ENCODE measurements at places on chromosomes 1 and 21.
A peak's percentile ranks its signal among the peaks of the same experiment; 100 is the strongest.

DNA sequence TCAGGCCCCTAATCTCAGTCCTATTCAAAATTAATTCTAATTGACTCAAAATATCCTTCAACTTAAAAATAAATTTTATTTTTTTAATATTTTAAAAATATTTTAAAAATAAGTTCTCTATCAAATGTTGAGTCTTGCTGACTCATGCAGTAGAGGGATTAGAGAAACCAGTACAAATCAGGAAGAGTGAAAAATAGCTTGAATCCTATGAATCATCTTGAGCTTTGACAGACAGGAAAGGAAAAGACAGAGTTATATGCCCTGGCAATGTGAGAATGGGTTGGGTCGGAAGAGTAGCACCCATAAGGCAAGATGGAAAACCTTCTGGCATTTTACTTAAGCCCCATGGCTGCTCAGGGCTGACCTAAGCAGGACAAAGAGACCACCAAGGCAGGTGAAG, 346.6 kb upstream of the RUNX1 start:
- DNase-seq, result no peak

GRCh38 chr1:62637392-62638105, 40.2 kb downstream of the ANGPTL3 start:
- DNase-seq, result no peak

DNA sequence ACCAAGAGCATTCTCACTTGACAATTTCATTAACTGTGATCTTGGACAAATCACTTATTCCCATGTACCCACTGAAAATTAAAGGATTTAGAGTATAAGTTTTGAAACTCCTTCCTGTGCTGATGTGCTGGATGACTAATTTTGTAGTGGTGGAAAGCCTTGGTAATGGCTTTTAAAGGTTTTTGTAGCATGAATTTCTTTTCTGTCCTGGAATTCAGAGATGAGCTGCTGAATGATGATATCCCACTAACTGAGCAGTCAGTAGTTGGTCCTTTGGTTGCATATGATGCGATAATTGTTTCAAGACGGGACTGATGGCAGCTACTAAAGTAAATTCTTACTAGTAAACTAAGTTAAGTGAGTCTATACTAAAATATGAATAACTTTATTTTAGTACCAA, 5.2 kb downstream of the RPL5 start:
- DNase-seq, result no peak

DNA sequence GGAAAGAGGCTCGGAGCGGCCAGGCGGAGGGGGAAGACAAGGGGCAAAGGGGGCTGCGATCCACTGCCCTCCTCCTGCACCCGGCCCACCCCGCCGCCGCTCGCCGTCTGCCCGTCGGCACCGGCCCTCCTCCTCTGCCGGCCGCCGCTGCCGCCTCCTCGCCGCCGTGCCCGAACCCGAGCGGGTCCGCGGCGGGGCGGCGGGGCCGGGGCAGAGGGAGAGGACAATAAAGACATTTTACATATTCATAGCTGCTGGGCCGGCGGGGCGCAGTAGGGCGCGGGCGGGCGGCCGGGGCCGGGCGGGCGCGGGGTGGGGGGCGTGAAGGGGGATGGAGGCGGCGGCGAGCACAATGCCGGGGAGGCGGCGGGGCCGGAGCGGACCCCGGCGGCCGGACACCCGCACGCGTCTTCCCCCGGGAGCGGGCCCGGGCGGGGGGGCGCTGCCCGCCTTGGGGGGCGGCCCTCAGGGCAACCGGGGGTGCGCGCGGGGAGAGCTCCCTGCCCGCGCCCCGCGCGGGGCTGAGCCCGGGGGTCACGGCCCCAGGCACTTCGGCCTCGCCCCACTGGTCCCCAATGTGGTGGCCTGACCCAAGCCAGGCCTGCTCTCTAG, 546 bp downstream of the POU2F1 start:
- no peak for DNase-seq

- DNase-seq, result peak; percentile 65
These were observed 14.3 kb downstream of the GPR137B start for GRCh38 chr1:236156512-236157208.

DNA sequence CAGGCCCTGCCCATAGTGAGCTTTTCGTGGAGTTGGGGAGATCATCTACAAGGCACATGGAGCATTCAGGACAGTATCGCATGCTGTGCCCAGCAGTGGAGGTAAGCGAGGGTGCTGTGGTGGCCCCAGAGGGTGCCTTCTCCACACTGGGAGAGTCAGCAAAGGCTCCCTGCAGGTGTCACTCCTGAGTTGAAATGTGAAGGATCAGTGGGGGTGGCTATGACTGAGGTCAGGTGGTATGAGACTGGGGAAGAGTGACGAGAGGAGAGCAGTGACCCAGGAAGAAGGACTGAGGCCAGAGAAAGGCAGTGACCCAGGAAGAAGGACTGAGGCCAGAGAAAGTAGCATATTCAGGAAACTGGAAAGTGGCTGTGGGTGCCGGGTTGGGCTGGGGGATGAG, 53.0 kb downstream of the SPAG17 start:
- no peak for DNase-seq

GRCh38 chr1:226644541-226645176, 94.4 kb downstream of the ITPKB start:
- peak; percentile 31 for DNase-seq

DNA sequence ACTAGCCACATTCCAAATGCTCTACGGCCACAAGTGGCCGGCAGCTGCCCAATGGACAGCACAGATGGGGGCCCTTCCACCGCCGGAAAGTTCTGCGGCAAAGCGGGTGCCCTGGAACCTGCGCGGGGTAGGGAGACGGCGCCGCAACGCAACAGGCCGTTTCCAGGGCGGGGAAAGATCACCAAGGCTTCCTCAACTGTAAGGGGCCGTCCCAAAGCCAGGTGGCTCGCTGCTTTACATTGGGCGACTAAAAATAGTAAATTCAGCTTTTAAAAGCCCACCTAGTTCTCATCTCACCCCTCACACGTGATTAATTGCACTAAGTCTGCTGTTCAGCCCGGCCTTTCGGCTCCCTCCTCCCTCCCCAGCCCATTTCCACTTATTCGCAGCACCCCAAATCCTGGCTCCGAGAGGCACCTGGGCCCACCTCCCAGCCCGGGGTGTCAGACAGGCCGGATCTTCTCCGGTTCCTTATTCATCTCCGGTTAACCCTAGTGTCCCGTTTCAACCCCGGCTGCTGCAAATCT, 643 bp downstream of the CFAP298 start:
- DNase-seq, result peak; percentile 24

- no peak for DNase-seq
These were observed 32.4 kb upstream of the MYSM1 start for GRCh38 chr1:58732087-58732775.

GRCh38 chr1:37515185-37516034, 844 bp upstream of the MEAF6 start:
- no peak for DNase-seq

- DNase-seq, result no peak
These were observed 264.6 kb upstream of the RAB4A start for GRCh38 chr1:229006121-229006870.

GRCh38 chr1:16938351-16939321, 16.9 kb downstream of the CROCC start:
- no peak for DNase-seq

- DNase-seq, result no peak
These were observed 146.4 kb upstream of the BEND5 start for GRCh38 chr1:48923116-48923515.

GRCh38 chr1:25563330-25564215, 20.2 kb downstream of the LDLRAP1 start:
- DNase-seq, result no peak

DNA sequence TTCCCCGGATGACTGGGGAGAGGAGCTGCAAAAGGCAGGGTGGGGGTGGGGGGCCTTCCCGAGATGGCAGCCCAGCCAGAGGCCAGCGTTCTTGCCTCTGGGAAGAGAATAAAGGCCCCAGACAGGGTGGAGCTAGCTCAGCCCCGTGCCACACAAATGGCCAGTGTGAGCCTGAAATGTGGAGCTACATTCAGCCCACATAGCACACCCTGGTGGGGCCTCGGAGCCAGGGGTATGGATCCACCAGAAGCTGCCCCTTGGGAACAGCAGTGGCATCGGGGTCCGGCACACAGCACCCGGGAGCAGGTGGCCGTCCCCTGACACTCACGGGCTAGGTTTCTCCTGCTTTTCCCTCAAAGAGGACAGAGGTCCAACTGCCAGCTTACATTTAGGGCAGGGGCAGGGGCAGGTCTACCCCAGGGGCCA, 93.9 kb downstream of the PDE9A start:
- DNase-seq, result no peak

DNA sequence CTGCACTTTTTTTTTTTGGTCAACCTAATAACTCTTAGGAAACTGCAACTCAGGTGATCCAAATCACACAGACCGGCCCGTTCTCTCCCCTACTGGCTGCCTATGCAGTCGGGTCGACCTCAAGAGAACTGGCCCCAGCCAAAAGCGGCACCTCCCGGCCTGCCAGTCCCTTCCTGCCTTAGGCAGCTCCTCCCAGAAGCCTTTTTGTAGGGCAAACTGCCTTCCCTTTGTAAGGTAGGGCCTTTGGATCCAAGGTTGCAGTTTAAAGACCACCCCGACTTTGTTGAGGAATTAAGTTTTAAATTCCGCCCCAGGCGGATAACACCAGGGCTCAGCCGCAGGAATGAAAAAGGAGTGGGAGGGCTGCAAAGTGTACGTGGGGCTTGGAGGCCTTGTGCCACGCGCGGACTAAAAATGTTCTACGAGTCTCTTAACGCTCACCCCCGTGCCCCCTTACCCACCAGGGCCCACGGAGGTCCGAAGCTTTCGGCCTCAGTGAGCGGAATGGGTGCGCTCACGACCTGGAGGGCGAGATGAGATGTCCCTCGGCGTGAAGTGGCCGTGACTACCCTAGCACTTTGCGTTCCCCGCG, 642 bp upstream of the ST3GAL3 start:
- DNase-seq, result no peak

GRCh38 chr21:21401444-21401843, 403.2 kb downstream of the NCAM2 start:
- no peak for DNase-seq

DNA sequence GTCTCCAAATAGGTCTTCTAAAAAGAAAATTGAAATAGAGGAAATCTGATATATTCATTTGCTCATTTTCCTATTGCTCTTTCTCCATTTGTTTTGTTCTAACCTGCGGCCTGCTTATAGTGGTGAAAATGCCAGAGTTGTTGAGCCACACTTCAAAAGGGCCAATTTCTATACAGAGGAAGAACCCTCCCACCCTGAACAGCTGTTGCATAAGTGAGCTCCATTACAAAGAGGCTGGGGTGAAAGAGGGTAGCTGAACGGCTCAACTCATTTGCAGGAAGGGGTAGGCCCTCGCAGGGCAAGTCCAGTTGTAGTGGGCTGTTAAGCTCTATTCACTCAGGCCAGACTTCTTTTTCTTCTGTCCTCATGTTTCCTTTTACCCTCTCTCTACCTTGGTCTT, 8.8 kb downstream of the ADCY10 start:
- no peak for DNase-seq

DNA sequence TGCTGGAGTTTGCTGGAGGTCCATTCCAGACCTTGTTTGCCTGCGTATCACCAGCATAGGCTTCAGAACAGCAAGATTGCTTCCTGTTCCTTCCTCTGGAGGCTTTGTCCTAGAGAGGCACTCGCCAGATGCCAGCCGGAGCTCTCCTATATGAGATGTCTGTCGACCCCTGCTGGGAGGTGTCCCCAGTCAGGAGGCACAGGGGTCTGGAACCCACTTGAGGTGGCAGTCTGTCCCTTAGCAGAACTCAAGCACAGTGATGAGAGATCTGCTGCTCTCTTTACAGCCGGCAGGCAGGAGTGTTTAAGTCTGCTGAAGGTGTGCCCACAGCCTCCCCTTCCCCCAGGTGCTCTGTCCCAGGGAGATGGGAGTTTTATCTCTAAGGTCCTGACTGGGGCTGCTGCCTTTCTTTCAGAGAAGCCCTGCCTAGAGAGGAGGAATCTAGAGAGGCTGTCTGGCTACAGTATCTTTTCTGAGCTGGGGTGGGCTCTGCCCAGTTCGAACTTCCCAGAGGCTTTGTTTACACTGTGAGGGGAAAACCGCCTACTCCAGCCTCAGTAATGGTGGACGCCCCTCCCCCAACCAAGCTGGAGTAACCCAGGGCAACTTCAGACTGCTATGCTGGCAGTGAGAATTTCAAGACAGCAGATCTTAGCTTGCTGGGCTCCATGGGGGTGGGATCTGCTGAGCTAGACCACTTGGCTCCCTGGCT, 205.0 kb downstream of the GPR52 start:
- DNase-seq, result no peak

DNA sequence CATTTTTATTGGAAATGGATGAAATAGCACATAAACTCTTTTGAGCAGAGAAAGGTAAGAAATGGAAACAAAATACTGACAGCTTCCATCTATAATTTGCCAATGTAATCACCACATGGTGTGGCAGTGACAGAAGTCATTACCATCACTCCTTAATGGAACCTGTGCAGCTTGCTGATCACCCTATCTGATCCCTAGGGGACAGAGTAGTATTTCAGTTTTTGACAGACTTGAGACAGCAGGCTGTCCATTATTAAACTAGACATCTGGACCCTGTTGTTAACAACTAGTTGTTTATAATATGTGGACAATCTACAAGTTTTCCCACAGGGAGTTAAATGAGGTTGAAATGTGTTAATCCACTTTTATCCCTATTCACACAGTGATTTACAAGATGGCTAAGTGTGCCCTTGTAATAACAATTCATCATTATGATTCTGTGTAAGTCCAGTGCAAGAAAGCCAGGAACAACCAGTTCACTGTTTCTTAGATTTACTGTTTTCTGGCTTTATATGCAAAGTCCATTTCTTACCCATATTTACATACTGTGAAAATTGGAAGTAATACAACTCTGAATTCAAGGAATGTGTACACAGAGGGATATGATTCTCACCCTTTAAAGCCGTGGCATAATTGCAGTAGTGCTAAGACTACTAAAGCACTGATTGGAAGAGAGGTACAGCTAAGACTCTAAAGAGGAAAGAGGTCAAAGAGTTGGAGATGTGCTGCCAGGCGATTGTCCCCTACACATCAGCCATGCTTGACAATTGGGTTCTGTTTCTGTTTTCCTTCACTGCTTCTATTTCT, 9.1 kb downstream of the KCNT2 start:
- no peak for DNase-seq

DNA sequence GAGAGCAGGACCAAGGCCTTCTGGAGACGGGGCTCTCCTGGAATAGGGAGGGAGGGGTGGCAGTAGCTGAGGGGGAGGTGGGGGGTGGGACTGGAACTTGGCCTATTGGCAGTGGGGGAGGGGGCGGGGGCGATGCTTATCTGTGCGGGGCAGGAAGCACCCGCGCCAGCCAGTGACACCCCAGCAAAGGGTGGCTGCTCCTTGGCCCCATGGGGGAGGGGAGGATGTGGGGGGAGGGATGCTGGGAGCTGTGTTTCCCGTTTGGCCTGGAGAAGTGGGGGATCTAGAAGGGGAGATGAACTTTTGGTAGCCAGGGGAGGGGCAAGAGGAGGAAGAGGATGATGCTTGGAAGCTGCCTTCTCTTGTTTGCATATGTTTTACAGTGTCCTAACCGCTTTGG, 11.0 kb downstream of the ZBTB7B start:
- no peak for DNase-seq

DNA sequence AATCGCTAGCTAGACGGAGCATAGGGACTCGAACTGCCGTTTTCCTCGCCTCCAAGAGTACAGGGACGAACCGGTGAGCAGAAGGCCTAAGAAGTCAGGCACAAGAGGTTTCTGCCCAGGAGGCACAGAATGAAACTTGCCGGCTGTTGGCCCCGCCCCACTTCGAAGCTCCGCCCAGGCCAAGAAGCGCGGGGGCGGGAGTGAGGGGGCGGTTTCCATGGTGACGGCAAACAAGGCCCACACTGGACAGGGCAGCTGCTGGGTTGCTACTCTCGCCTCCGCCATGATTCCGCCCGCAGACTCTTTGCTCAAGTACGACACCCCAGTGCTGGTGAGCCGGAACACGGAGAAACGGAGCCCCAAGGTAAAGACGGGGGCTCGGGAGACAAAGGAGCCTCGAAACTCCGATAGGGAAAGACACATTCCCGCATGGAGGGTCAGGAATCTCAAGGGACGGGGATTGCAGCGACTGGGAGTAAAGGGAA, at the start of gene DNALI1:
DNALI1 (plus strand) TSS at position 229 of the 485 bp plus-strand sequence; CDS start at position 284, 55 bp downstream.
- no peak for DNase-seq

All from CD4-positive, alpha-beta T cell treated with Interleukin-15 for 4 hours (primary cell).